ENCODE measurements at places on chromosomes 4 and X.
A peak's percentile ranks its signal among the peaks of the same experiment; 100 is the strongest.

GRCh38 chr4:15341733-15342300 is 86.0 kb upstream of the C1QTNF7 start:
- no peak for DNase-seq

DNA sequence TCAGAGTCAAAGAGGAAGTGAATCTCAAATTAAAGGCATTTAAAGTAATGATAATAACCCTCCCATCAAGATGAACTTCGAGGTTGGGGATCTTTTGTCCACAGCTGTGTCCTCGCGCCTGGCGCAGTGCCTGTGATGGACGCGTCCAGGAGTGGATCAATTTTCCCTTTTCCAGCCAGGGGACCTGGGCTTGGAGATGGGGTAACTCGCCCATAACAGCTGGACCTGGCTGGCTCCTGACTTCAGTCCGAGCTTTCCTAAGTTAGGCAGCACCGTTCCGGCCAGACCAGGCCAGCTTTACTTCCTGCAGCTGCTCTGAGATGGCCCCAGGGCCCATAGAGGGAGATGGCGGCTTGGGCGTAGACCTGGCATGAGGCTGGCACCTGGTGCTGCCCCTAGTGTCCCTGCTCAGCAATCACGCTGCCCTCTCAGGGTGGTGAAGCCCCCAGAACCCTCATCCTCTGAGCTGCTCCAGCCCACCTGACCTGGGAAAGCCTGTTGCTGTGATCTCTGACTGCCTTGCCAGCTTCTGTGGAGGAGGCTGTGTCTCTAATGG is 23.9 kb downstream of the ADRA2C start:
- DNase-seq, result no peak

DNA sequence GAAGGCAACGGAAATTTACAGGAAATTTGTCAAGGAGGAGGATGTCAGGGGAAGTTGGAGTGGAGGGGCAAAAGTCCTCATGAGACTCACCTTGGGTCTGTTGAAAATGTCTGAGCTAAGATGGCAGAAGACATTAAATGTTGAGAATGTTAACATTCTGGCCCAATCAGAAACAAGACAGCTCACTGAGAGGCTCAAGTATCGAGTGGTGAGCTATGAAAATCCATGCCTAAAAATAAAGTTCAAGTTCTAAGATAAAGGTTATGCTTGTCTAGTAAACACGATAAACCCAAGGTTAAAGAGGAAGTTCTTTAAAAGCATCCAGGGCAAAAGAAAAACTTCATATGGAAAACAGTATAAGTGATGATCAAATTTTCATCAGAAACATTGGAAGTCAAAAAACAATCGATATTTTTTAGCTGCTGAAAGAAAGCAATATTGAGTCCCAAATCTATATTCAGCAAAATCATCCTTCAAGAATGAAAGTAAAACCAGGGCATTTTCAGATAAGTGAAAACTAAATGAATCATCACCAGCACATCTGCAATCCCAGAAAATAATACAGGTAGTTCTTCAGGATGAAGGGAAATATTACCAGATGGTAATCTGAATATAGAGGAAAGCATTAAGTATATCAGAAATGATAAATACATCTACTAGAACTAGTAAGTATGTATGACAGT is 462.4 kb downstream of the TLL1 start:
- DNase-seq, result peak; percentile 32

GRCh38 chrX:8668813-8669212 is 63.1 kb downstream of the ANOS1 start:
- no peak for DNase-seq

- DNase-seq, result no peak
Measured at GRCh38 chrX:915427-916229, 285.0 kb downstream of the SHOX start.

GRCh38 chr4:8112036-8112576 is 46.5 kb downstream of the ABLIM2 start:
- no peak for DNase-seq

DNA sequence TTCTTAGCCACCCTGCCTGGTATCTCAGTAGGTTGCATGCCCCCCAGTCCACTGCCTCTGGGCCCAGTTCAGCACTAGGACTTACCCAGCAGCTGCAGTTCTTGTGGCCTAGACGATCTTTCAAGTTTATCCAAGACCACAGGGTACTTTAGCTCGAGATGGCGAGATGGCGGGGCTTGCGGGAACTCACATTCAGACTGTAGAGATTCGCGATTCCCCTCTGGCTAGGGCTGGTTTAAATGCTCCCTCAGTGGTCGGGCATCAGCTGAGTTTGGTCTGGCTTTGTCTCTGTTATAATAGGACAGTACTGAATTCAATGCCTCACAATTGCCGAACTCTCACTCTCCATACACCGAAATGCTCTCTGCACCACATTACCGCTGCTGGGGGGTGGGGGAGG is 18.4 kb upstream of the RFC1 start:
- no peak for DNase-seq

DNA sequence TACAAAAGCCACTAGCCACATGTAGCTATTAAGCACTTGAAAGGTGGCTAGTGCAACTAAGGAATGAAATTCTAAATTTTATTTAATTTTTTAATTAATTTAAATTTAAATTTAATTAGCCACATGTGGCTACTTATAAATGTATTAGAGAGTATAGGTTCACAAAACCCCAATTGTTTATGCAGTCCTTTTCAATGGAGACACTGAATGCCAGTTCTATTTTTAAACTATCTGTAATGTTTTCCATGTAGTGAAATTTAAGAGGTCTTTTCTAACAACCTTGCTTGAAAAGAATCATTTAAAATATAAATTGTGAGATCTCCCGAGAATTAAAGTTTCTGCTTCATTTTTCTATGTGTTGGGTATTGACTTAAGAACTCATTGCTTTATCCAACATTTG is 153.0 kb downstream of the REELD1 start:
- no peak for DNase-seq

DNA sequence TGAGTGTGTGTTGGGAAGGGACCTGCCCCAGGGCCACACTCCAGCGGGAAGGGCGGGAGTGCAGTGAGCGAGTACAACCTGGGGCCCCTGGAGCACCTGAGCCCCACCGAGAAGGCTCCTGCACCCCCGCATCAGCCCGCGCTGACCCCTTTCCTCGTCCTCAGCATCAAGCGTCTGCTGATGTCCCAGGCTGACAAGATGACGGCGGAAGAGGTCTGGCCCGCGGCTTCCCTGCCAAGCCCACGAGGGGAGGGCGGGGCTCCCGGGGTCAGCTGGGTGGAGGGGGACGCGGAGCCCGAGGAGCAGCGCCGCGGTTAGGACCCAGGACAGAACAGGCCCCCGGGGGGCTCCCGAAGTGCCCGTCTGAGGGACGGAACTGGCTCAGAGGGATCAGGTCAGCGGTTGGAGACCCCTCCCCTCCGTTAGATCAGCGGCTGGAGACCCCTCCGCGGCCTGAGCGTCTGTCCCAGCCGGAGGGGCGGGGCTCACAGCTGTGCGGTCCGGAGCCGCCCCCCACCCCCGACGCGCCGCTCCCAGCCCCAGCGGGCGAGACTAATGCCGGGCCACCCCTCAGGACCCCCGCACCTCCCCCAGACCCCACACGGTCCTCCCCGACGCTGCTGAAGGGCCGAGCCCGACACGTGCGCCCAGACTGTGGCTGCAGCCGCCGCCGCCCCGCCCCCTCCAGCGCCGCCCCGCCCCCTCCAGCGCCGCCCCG is 6.7 kb downstream of the MYL5 start:
- peak; percentile 75 for DNase-seq

DNA sequence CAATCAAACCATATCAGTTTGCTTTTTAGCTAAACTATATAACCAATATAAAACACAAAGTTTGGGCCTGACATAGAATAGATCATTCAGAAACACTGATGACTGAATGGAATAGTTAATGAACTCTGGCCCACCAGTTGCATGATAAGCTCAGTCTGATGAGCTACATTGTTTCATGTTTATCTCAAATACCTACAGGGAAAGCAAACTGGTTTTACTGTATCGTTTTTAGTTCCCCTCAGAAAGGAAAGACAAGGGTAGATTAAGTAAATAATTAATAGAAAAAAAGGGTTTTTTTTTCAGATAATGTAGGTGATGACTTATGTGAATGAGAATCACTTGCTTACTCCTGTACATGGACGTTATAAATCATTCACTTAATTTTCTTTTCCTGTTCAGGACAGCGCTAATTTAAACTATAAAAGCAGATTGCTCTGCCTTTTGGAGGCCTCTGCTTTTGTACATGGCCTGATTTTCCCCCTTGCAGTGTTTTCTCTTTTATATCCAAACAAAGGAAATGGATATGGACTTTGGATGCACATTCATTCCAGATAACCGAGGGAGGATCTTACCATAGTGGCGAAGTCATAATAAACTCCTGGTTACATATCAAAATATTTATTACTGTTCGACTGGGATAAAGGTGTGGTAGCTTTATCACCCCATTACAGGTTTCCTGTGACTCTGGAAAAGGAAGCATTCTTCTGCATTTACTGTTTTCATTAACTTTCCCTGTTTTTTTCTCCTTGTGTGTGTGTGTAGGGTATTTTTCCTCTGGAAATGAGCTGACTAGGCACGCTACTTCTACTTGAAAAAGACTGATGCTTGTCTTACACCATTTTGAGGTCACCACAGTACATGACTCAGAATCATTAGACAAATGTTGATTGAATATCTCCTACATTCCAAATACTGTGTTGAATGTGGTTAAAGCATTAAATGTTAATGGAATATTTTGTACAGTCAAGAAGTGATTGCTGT is 373.1 kb upstream of the HS3ST1 start:
- DNase-seq, result no peak

GRCh38 chr4:57550198-57550597 is 440.0 kb upstream of the IGFBP7 start:
- DNase-seq, result no peak

DNA sequence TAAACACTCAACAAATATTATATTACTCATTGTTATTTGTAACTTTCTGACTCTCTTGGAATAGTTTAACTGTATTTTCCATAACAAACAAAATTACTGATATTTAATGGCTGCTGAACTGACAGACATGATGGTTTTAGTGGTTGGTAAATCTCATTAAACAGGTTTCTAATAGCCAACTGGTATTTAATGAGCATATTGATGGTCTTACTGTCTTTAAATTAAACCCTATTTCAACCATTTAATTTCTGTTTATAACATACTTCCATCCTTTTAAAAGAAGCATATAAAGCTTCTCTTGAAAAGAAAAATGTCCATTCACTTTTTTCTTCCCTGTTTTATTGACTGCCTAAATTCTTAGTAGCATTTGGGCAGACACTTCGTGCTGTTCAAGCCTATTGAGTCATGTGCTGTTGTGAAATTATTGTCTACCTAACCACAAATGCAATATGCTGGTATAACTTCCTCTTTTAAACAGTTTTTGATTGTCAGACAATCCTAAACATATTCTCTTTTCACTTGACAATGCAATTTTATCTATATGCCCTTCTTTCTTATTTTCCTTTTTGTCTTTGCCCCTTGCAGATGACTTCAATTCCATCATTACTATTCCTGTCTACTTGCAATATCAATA is 163.9 kb upstream of the SLC7A11 start:
- peak; percentile 48 for DNase-seq

- DNase-seq, result no peak
Measured at GRCh38 chr4:9964879-9965278, 56.4 kb downstream of the SLC2A9 start.

- no peak for DNase-seq
Measured at GRCh38 chr4:3223956-3224748, 24.8 kb upstream of the MSANTD1 start.

DNA sequence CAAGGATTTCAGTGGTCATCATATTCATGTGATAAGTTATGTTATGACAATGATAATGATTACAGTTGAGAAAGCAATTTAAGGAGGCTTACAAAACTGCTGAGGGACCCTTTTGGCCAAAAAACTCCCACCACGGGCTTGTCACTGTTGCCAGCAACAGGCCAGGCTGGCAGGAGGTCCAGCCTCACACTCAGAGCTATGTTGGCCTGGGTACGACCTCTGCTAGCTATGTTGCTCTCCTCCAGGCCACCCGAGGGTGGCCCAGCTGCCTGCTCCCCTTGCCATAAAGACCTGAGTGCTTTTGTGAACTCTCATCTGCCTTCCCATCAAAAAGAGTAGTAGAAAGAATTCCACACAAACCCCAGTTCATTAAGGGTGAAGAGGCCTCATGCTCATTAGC is 52.0 kb downstream of the MID1 start:
- DNase-seq, result no peak

DNA sequence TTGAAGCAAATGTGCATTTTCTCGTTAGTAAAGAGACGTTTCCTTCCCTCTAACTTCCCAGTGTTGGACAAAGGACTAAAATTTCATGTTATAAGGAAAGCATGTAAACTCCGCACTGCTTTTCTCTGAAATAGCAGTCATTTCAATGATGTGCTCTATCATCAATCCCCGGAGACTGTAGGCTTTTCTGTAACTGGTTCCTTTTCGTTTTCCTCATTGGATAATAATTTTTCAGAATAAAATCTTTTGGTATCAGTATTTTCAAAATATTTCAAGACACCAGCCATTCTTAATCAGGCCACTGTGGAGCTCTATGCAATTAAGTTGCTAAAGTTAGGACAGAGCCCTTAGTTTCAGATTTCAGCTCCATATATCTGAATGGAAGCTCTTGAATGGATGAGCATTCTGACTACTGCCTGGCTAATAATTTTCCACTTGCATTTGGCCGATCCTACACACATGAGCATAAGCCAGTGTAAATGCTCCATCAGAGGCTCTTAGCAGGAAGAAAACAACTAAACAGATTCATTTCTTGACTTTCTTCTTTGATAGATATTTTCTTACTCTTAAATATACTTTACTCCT is 157.7 kb downstream of the CHIC2 start:
- DNase-seq, result no peak

DNA sequence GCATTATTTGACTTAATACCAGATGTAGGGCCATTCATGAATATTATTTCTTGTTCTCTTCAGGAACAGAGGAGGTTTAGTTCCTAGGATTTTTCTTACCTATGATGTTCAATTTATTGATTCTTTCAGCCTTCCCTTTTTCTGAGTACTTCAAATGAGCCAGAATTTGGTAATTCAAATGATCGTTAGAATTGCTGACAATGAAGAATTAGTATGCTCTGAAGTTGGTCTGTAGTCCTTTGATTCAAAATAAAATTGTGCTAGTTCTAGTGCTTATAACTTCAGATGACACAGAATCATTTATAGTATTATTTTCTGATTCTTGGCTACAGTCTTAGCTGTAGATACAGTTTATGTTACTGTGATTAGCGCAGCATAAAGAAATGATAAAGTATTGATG is 35.2 kb upstream of the WDR17 start:
- no peak for DNase-seq
